Osteocyte (in vitro differentiated cells): ENCODE measurements at places on chromosomes 6 and 20. TPM values are rescaled to one million over a fixed set of nuclear protein-coding genes. Genes with fewer than 3 reads are reported as not detected.
A peak's percentile ranks its signal among the peaks of the same experiment; 100 is the strongest.

DNA sequence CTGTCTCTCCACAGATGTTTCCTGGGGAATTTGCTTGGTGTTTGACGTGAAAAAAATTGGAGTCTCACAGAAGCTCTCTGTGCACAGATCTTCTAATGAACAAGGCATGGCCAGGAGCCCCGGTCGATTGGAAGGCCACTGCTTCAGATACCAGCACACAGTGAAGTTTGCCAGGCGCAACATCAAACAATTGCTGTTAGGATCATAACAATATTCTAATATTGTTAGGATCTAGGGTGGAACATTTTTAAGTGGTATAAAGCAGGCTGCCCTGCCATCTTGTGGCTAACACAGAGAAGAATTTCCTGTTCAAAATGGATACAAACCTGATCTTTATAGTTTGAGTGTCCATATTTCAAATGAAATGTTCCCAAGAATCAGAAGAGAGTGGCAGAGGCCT, 64.1 kb downstream of the C6orf118 start:
- no peak for DNase-seq

DNA sequence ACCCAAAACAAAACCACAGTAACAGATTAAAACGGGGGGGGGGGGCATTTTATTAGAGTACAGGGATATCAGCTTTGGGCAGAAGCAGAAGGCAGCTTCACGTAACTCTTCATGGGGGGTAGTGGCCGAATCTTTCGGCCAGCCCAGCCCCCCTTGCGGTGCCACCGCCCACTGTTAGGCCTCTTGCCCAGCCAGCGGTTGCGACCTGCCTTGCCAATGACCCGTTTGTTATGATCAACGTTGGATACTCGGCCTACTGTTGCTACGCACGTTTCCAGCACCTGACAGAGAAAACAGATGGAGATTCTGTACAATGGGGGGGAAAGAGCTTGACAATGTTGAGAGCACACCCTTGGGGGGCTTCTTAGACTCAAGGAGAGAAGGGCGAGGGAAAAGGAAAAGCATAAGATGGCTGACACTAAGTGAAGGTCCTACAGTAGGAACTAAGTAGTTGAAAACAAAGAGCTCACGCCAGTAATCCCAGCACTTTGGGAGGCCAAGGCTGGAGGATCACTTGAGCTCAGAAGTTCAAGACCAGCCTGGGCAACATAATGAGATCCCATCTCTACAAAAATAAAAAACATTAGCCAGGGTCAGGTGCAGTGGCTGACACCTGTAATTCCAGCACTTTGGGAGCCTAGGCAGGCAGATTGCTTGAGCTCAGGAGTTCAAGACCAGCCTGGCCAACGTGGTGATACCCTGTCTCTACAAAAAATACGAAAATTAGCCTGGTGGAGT, 724 bp upstream of the CUL7 start:
- DNase-seq: no peak

CALHM4 gene
- total RNA-seq: not detected in 2 replicates

DNA sequence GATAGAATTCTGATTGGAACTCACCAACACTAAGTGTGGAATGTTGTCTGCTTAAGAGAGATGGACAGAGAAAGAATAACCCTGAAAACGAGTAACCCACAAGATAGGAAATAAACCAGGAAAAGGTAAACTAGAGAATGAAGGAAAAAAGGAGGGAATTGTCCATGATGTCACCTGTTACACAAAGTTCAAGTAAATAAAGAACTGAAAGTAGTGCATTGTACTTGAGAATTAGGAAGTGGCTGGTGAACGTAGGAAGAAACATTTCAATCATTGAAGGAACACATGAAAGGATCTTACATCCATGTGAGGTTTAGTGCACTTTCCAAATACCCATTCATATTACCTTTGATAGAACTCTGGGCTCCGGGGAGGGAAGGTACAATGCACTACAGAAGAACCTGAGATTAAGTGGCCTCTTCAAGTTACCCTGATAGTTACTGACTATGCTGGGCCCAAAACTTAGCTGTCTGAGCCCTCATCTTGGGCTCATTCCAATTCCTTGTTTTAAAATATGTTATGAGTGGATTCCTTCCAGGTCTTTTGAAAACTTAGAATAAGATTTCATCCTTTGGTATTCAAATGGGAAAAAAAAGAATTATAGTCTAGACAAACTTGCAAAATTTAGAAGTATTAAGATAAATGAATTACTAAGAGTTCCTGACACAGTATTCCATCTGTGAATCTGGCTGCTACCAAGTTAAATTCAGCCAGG, 1.1 kb upstream of the STX7 start:
- DNase-seq: no peak

DNA sequence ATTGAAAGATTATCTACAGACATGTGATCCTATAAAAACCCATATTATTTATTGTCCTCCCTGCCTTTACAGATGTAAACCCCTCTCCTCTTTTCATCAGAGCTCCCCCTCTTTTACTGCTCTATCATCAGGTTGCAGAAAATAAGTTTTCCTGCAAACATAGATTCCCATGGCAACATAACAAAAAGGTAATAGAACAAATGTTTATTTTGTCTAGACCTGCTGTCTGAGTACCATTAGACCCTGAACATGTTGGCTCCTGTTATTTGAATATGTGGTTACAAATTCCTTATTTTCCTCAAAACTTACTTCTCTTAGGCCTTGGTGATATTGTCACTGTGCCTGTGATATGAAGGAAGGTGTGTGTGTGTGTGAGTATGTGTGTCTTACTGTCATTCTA, 11.5 kb downstream of the MAPK14 start:
- no peak for DNase-seq

RBM38 gene
- 17.8 and 18.8 TPM in 2 replicates for total RNA-seq

GRCh38 chr20:21214431-21214830, 88.5 kb downstream of the KIZ start:
- DNase-seq: no peak

DNA sequence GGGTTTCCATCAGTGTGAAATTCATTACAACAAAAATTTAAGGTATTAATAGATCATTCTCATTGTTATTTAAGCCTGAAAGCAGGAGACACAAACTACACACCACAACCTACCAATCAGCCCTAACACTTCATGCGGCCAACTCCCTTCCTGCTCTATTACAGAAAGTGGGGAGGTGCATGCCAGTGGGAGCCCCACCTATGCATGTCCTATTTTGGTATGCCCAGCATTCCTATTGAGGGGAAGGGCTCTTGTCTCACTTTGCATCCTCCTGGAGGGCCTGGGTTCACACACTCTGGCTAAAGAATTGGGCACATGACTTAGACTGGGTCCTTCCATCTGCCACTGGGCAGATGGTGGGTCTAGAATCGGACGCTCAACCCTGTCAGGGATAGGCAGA, 450.0 kb downstream of the PTPRT start:
- no peak for DNase-seq

DNA sequence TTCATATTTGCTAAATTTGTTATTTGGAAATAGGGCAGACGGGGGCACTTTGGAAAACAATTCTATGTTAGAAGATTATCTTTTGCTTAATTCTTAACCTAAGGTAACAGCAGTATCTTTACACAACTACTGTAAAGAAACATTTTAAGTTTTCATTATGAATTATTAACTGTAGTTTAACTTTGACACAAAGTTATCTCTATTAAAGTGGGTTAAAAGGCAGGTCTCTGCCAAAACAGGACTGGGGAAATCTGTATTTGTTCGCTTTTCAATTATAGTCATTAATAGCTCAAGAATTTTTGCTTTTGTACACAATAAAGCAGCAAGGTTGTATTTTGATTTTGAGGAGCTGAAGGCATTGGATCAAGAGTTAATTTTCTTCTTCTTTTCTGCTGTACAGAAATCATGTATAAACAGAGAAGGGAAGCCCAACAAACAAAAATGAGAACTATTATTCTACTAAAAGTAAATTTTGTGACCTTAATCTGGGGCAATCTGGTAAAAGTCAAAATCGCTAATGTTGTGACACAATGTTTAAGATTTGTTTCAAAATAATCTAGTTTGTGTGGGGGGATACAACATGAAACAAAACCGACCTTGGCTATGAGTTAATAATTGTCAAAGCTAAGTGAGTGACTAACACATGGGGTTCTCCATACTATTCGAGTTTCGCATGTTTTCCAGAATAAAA, 2.9 kb downstream of the STAU1 start:
- no peak for DNase-seq

NEDD9 gene
- 8.8 and 10.3 TPM in 2 replicates for total RNA-seq

GRCh38 chr20:58557733-58558342, 42.6 kb upstream of the APCDD1L start:
- no peak for DNase-seq

SLC17A1 gene
- total RNA-seq: not detected in 2 replicates

DNA sequence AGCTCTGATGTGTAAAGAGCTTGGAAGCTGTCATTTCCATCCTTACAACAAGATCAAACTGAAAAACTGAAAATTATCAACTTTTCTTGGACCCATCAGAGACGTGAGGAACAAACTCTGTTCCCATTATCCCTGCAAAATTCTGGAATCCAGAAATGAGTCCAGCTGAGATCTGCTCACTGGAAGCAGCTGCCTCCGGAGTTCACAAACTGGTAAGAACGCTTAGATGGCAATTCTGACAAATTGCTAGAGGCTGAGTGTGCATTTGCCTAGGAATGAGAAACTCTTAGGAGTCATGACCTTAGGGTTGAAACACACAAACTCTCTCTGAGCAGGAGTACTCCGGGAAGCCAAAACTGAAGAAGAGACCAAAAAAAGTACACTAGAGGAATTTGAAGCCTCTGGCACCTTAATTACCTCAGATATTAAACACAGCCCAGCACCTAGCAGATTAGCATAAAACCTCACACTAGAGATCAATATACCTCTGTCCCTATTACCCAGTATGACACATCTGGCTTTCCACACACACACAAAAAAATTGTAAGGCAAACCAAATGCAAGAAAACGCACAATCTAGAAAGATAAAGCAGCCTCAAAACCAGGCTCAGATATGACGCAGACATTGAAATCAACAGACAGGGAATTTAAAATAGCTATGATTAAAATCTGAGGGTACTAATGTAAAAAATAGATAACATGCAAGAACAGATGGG, 233.5 kb upstream of the SGK1 start:
- no peak for DNase-seq

DNA sequence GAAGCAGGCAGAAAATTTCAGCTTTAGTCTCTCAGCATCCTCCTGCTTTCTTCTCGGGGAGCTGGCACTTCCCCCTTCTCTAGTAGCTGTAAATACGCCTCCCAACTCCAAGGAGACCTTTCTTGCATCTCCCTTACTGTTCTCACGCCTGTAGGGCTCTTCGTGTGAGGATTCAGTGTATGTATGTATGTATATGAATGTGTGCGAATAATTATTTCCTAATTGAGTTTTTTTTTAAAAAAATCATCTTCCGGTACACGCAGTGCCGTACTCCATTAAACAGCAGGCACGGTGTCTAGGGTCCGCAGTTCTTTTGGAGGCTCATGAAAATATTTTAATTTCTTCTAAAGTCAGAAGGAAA, 85.4 kb downstream of the HFE start:
- no peak for DNase-seq

DNA sequence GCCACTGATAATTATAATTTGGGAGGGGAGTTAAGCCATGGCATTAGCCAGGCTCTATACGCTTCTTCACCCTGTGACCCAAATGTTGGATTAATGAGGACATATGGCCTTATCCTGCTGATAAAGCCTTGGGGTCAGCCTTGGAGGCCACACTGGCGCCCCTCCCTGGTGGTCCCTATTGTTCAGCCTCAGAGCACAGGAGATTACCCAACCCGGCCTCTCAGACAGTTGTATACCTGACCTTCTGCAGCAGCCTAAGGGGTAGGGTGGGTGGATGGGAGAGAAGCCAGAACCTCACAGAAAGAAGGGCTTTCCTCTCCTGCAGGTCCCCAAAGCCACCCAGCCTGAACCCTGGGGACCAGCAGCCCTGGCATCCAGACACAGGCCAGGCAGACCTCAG, 76.8 kb downstream of the LINC00237 start:
- DNase-seq: no peak

RGS17 gene
- total RNA-seq: 2.9 and 3.1 TPM in 2 replicates

GRCh38 chr6:17101422-17102257, at the start of gene STMND1:
Gene STMND1, plus strand, starts transcription at chr6:17102050. Its CDS starts 208 bp downstream, at chr6:17102258.
- DNase-seq: no peak

DNA sequence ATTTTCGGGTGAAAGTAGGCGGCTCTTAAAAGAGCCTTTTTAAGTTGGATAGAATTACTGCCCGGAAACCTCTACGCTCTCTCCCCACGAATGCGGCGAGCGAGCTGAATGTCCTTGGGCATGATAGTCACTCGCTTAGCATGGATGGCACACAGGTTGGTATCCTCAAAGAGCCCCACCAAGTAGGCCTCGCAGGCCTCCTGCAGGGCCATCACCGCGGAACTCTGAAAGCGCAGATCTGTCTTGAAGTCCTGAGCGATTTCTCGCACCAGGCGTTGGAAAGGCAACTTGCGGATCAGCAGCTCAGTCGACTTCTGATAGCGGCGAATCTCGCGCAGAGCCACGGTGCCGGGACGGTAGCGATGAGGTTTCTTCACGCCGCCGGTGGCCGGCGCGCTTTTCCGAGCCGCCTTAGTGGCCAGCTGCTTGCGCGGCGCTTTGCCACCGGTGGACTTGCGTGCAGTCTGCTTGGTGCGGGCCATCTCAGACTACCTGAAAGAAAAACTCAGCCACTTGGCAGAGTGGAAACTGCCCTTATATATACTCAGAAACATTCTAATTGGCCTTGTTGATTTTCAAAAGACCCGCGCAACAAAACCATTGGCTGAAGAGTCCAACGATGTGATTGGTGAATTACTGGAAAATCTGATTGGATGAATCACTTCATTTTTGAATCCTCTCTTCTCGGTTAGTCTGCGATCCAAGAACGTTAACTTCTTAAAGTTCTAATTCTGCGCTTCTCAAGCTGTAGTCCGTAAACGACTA, 93.9 kb upstream of the BTN3A2 start:
- peak; percentile 86 for DNase-seq

DNA sequence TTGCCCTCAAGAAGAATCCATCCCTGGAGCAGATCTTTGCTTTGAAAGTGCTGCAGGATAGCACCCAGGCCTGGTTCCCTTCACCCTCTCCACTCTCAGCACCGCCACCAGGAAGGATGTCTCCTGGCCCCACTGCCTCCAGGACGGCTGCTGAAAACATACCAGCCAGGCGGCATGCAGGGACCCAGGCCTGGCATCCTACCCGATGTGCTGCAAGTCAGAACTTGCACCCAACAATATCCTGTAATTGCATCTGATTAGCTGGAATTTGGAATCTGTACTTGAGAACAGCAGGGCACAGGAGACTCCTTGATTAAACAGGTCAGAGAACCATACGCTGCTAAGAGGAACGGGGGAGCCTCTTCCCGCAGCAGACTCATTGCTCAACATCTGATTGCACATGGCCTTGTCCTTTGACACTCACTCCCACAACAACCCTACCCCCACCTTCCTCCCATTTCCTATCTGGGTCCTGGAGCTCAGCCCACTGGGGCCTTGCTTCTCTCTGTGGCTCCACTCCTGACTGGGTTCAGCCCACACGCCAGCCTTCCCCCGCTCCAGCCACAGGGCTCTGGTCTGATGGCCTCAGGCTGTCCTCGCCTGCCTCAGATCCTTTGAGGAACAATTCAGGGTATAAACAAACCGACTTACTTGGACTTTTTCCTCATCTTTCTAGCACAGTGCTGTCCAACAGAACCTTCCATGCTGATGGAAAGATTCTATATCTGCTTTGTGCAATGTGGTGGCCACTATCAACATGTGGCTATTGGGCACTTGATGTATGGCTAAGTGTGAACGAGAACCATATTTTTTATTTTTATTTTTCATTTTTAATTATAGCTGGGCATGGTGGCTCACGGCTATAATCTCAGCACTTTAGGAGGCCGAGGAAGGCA, 78.0 kb downstream of the FGD2 start:
- no peak for DNase-seq

GRCh38 chr20:38342713-38343310, 3.5 kb upstream of the LBP start:
- no peak for DNase-seq
